SK-MEL-5 (cell line): ENCODE measurements at places on chromosomes 4 and X.

GRCh38 chrX:95728446-95728845 lies 956.2 kb upstream of the DIAPH2 start:
- DNase-seq = no peak

GRCh38 chr4:3470244-3471097 lies 7.4 kb downstream of the DOK7 start:
- DNase-seq = no peak

DNA sequence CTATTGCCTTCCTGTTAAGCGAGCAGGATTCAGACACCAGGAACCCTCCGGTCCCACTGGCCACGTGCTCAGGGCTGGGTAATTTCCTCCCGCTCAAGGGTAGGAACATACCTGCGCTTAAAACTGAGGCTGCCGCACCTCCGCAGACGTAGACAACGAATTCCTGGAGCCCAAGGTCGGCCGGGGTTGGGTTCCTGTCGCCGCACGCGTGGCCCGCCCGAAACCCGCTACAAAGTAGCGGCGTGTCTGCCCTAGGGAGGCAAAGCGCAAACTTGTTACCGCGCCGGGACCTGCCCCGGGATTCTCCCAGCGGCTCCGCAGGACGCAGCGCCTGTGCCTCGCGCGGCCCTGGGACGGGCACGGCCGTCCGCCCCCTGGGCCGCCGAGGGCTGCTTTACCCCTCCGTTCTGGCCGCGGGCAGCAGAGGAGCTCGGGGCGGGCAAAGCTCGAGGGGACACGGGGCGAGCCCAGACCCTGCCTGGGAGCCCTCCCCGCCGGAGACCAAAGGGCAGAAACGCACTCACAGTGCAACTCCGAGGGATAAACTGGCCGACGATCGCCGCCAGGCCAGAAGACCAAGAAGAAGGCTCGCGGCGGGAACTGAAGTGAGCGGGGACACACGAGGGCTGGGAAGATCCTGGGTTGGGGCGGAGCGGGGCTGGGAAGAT lies at the start of gene ERVMER34-1:
Gene ERVMER34-1, minus strand, starts transcription at position 607 of the 668 bp plus-strand sequence. CDS start 5,905 bp downstream, outside the sequence.
- no peak for DNase-seq

- no peak for DNase-seq
These were observed 47.9 kb upstream of the TSPAN5 start for GRCh38 chr4:98706200-98706813.

DNA sequence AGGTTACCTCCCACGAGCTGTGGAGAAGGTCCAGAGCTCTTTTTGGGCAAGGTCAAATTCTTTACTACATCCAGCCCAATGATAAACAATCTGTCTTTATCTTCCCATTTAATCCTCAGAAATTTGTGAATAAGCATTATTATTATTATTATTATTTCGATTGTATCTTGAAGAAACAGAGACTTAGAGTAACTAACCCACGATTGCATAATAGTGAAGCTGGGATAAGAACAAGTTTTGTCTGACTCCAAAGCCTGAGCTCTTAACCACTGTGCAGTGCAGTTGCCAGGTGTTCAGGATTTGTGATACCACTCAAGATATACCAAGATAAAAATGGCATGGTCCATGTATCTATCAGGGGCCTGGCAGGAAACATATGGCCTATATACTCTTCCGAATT lies 166.5 kb upstream of the LDB2 start:
- DNase-seq = no peak

DNA sequence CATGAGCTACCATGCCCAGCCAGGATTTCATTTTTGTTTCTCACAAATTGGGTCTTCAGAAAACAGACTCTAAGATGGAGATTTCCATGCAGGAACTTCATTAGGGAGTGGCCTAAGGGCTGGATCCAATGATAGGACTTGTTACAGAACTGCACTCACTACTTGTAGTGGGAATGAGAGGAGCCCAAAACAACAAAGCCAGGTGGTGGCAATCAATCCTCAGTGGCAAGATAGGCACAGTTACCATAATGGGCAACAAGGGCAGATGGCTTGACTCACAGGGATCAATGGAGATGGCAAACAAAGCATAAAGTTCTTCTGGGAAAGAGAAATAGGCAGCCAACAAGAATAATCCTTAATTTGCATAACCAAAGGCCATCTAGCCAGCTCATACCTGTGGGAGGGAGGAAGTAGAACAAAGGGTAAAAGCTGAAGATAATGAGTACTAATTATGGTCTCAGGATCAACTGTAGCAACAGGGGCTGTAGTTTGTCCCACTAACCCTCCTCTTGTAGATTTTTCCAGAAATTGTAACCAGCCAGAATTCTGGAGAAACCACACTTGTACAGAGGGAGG lies 72.8 kb upstream of the MAPK10 start:
- no peak for DNase-seq

DNA sequence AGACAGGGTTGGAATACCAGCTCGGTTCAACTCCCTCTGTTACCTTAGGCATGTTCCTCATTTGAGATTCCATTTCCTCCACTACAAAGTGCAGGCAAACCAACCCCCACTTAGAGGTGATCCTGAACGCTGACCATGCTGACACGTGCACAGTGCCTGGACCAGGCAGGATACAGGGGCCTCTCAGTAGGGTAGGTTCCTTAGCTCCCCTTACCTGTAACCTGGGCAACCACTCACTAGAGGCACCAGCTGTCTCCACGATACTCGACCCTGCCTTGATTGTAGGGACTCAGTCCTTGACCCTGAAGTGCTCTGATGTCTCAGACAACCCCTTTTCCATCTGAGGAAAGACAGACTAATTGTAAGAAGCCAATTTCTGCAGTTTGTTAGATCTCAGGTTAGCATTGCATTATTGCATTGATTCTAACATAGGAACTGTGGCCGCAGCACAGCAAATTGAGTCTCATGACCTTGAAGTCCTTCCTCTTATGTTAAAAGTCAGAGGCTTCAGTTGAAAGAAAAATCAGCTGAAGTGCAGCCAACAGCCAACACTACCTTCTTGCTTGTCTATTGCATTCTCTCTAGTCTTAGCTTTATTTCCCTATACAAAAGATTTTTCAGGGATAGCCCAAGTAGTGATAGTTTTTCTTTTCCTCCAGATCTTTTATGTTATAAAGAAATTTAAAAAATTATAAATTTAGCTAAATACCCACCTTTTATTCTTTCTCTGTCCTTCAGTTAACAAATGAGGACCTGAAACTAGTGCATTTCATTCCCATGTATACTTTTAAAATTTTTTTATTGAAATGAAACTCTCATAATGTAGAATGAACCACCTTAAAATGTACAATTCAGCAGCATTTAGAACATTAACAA lies 11.2 kb upstream of the C1QTNF7 start:
- no peak for DNase-seq

- DNase-seq = no peak
These were observed 32.8 kb upstream of the ADAD1 start for GRCh38 chr4:122346036-122346435.
